ENCODE measurements at places on chromosomes 5 and 9.
A peak's percentile ranks its signal among the peaks of the same experiment; 100 is the strongest.

- DNase-seq = no peak
Measured at GRCh38 chr5:7741415-7742065, 109.4 kb downstream of the CFAP90 start.

DNA sequence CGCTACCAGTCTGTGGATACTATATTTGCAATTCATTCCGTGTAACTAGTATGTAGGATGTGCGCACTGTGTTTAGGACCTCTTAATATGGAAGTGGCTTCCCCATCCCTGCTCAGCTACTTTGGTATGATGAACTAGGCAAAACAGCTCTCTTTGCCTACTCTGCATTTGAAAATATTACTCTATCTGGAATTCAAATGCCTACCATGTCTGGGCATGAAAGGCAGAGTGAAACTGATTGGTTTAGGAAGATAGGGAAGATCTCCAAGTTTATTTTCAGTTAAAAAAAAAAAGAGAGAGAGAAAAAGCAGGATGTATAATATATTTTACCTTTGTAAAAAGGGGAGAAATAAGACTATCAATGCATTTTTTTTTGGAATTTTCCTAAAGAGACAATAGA is 74.1 kb upstream of the ELL2 start:
- DNase-seq = no peak

- DNase-seq = no peak
Measured at GRCh38 chr9:127281891-127282290, 17.3 kb downstream of the GARNL3 start.

DNA sequence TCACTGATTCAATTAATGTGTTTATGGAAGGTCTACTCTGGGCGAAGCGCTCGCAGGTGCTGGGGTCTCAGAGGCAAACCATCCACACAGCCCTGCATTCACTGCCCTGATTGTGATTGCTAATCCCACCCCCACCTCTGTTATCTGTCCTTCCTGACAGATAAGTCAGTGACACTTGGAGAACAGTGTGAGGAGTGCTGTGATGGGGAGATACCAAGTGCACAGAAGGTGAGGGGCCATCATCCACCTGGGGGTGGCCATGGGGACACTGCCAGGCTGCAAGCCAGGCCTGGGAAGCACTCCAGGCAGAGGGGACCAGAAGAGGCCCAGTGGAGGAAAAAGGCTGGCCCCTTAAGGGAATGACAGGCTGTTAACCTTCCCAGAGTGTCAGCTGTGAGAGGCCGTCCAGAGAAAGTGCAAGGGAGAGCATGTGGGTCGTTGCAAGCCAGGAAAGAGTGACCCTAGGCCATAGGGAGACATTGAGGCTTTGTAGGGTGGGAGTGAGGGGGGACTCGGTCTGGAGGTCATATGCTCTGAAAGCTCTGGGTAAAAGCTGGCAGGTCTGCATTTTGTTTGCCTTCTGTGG is 18.0 kb downstream of the IL9 start:
- DNase-seq = no peak

- DNase-seq = peak; percentile 37
Measured at GRCh38 chr9:86353655-86354010, 577 bp downstream of the TUT7 start.

DNA sequence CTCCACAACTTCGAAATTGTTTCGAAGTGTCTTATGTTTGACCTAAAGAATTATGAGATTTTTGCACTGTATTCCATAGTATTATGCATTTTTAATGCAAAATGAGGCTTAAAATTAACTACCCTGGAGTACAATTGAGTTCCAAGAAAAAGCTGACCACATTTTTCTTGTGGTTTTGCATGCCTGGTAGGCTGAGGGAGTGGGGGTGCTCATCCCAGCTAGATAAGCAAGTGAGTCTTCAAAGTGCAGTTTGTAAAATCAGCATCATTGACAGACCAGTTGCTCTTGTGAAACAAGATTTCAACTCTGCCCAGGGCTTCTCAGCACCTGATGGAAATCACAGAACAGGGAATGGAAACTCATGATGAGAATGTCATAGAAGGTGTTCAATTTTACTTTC is 17.0 kb upstream of the NDUFS4 start:
- DNase-seq = no peak

DNA sequence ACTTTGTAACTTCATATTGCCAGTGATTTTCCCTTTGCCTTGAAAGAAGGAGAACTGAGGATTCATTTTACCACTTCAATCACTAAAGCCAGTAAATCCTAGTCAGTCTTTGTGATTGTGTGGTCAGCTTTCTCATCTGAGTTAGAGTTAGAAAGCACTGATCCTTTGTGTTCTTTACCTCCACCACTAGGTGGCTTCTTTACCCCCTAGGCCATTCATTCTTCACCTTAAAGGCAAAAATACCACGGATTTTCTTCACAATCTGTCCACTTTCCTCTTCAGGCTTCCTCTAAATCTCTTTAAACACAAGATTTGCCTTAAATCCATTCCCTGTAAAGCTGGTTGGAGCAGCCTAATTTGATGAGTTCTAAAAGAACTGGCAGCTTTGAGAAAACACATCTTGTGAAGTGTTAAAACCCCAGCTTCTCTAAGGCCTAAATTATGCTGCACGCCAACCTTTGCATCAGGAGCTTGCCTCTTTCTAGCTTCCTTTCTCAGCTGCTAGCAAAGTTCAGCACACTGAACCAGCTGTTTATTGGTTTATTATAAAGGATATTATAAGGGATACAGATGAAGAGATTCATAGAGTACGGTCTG is 20.4 kb downstream of the BDP1 start:
- DNase-seq = peak; percentile 6

- no peak for DNase-seq
Measured at GRCh38 chr9:95505072-95505716, 11.6 kb downstream of the PTCH1 start.

DNA sequence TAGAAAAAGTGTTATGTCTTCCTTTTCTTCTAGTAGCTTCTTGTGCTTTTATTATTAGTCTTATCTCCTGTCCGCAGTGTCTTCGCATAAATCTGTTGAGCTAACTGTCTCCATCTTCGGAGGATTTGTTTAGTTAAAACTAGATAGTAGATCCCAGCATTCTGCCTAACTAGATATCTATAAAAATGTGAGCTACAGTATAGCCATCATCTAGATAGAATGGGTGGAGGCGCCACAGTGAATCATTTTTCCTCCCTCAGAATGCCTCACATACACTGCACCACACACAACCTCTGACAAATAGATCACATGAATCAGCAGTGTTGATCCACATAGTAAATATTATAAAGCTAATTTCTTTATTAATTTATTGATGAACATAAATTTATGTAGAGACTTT is 220.3 kb upstream of the GAS1 start:
- DNase-seq = no peak

DNA sequence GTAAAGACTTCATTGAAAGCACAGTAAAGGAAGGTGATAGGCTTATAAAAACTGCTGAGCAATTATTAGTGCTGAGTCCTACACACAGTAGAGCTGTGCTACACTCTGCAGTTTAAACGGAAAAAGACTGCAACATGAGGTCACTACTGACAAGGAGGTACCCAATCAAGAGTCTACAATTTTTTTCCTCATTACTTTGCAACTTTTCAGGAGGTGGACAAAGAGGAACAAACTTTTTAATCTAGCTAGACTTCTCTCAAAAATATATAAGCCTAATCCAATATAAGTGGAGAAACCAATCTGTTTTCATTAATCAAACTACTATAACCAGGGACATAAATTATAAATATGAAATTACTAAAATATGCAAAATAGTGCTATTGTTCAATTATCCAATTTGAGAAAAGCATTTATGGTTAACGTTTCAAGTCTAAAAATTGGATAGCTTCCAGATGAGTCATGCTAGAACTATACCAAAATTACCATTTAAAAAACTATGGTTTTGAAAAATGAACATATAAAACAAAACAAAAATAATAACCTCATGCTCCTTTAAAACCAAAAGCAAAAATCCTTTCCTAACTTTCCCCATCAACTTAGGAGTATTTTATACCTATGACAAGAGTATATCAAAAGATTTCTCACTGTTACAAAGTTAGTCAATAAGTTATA is 37.7 kb downstream of the FAM13B start:
- no peak for DNase-seq

DNA sequence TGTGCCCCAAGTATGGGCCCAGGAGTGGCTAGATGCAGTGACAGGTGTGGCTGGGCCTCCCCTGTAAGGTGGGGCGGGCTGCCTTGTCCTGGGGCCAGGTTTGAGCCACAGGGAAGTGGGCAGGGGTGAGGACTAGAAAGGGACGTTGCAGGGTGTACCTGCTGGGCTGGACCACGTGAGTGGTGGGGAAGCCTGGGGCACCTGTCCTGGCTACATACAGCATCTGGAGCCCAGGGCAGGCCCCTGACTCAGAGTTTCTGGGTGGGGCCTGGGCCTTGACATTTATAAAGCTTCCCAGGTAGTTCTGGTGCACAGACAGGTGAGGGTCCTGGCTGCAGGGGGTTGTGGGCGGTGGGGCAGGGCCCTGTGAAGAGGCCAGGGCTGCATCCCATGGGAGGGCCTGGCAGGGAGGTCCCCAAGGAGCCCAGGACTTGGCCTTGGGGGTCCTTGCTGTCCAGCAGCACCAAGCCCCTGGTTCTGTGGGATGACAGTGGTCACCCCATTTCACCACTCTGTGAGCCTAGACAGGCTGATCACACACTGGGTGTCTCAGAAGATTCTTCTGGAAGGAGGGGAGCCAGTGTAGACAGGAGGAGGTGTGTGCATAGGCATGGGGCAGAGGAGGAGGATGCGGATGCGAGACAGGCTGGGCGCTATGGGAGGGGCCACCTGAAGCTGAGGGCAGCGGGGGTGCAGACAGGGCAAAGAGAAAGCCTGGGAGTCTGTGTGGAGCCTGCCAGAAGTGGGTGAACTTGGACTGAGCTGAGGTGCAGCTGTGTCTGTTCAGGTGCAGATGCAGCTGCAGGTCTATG is 94.0 kb downstream of the PHF2 start:
- DNase-seq = no peak

DNA sequence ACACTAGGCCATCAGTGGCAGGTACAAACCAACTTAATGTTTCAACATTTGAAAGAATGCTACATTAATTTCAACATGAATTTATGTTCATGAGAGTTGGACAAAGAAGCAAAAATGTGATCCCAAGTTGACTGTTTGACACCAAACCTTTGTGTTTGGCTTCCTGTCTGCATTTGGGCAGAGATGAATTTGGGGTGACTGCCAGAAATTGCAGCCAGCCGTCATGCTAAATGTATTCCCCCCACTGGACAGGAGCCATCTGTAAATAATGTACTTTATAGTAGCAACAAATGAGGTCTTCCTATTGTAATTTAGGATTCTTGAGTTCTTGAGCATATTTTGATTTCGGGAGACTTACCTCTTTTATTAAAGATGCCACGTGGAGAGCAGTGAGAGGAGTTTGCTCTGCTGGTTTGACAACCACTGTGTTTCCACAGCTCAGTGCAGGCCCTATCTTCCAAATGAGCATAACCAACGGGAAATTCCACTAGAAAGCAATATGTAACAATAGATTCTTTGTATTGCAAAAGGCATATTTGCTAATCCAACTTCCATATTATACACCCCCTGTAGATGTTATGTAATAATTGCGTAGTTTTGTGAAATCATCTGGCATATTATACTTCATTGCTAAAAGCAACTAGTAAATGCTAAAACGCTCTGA is 27.6 kb downstream of the ALDH1A1 start:
- peak; percentile 1 for DNase-seq

DNA sequence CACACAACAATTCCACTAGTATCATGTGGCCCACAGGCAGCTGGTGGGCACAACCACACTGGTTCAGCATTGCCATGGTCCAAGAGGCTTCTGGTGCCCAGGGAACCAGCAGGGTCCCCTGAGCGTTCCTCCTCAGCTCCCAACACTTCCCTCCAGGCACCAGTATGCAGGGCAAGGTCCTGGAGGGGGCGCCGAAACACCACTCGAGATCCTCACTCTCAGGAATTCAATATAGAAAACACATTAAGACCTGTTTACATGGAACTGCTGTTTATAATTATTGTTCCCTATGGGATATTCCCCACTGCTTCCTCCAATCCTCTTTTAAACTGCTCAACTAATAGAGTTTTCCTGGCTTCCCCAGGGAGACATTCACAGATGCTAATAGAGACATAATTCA is 91.9 kb upstream of the GABRP start:
- no peak for DNase-seq

GRCh38 chr9:126336736-126337325 is 10.2 kb downstream of the MVB12B start:
- no peak for DNase-seq

DNA sequence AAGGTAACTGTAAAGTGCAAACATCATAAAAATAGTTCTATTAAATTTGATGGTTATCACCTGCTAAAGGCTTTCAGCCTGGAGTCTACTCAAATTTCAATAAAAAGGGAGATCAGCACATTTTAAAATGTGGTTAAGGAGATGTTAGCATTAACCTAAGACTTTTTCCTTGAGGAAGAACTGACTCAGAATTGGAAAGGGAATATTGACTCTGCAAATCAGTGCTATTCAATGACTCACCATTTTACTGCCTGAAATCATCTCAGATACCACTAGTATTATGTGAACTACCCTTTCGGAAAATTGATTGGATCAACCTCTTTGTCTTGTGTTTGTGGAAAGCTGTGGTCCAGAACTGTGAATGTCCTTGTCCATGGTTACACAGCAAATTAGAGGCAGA is 113.3 kb downstream of the ADRB2 start:
- DNase-seq = no peak

GRCh38 chr5:33425314-33425713 is 15.5 kb upstream of the TARS1 start:
- no peak for DNase-seq

- DNase-seq = no peak
Measured at GRCh38 chr9:20508242-20508641, 114.1 kb downstream of the MLLT3 start.

- DNase-seq = no peak
Measured at GRCh38 chr5:177489119-177489716, 8.2 kb downstream of the PDLIM7 start.

DNA sequence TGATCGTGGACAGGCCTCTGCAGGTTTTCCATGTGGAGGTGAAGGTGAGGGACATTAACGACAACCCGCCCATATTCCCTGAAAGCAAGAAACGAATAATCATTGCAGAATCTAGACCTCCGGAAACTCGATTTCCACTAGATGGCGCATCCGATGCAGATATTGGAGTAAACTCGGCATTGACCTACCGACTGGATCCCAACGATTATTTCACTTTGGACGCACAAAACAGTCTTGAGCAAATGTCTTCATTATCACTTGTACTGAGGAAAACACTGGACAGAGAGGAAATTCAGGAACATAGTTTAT is 621 bp downstream of the PCDHA13 start:
- no peak for DNase-seq

DNA sequence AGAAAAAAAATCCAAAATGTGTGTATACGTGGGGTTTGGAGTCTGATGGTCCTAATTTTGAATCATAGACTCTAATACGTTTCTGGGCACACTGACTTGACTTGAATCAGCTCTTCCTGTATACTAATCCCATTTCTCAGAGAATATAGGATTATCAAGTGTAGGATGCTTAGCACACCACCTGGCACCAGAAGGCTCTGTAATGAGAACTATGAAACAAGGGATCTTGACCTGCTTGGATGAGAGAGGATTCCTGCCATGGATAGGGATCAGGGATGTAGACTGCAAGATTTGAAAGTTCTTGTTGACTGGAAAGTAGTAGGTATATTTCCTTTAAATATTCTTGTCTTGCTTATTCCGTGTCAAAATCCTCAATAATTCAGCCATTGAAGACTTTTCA is 7.8 kb downstream of the HSPA4 start:
- no peak for DNase-seq

Measured in CD4-positive, alpha-beta T cell treated with Interferon alpha-2 for 1 hour (primary cell).